ENCODE measurements at places on chromosomes 6 and 20. TPM values are rescaled to one million over a fixed set of nuclear protein-coding genes. Genes with fewer than 3 reads are reported as not detected.

DNA sequence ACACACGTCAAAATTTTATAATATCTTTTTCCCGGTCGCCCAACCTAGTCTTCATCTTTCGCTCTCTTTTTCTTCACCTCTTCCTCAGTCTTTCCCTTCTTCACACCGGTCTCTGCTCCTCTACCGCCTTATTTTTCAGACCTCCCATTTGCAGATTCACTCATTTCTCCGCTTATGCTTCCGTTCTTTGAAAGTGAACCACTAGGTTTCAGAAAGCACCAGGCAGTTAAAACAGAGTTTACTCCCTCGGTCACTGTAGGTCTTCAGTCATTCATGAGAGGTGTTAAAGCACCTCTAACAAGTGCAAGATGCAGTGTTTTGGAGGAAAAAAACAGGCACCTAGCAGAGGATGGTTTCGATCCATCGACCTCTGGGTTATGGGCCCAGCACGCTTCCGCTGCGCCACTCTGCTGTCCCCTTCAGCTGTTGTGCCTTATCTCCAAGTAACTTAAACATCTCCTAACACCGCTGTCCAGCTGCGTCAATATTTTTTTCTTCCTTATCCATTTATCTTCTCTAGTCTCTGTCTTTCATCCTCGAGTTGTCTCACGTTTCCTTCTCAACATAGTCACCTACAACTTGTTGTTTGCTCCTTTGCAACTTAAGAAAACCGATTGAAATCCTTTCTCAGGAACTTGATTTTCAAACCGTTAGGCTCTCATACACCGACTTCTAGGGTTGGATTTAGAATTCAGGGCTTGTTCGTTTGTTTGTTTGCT lies 119.7 kb upstream of the ZNF184 start:
- peak; percentile 74 for DNase-seq

GRCh38 chr6:147137986-147138385 lies 66.2 kb upstream of the STXBP5 start:
- no peak for DNase-seq

GRCh38 chr6:126767711-126768110 lies 350.8 kb upstream of the RSPO3 start:
- DNase-seq, result peak; percentile 28

DNA sequence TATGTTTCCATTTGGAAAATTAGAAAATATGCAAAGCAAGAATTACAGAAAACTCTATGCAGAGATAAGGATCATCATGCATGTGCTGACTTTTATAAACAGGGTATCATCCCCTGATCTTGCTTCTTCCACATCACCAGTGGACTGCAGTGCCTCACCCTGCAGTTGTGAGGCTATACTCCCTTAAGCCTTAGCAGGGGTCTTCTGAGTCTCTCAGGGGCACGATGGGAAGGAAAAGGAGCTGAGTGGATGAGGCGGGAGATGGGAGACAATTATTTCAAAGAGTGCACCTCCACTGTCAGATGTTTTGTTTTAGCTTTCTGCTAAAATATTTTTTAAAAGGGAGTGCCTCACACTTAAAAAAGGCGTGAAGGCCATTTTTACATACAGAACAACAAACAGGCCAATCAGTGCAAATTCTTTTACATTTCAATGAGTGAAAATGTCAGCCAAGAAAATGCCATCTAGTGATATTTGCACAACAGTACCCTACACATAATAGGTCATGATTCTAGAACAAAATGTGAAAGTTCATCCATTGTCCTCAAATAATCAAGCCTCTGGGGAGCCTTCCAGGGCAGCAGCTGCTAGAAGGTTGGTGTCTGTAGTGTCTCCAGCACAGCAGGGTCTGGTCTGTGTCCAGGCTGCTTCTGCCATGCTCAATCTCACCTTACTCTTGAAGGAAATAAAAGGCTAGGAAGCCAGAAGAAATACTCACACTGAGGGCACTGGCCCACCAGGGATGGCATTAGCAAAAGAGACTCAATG lies 13.2 kb upstream of the SERPINB9 start:
- DNase-seq, result no peak

DNA sequence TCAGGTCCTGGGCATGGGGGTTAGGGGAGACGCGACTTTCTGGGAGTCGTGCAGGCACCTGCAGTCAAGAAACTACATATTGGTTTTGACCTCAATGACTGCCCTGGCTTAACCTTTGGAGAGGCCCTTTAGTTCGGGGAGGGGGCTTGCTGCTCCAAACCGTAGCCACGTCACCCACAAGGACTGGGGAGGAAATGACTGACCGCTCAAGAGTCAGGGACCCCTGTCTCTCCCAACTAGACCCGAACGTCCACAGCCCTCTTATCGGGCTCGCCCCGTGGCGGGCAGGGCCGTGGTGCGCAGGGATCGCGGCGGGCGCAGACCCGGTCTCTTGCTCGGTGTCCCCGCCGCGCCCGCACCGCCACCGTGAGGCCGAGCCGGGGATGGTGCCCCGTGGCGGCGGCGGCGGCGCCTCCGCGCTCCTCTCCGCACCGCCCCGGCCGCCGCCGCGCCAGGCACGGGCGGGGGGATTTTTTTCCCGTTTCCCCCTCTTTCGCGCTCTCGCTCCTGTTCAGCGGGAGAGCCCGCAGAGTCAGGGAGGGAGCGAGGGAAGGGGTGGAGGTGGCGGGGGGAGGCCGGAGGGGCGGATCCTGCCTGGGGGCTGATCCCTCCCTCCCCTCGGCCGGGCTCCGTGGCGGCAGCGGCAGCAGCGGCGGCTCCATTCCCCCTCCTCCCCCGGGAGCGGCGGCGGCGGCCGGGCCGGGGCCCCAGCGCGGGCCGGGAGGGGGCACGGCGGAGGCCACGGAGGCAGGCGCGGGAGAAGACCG lies at the start of gene BRPF3:
Gene BRPF3 (plus strand): TSS at position 632 of the 767 bp plus-strand sequence. CDS start 3,579 bp downstream, outside the sequence.
- peak; percentile 79 for DNase-seq

DNA sequence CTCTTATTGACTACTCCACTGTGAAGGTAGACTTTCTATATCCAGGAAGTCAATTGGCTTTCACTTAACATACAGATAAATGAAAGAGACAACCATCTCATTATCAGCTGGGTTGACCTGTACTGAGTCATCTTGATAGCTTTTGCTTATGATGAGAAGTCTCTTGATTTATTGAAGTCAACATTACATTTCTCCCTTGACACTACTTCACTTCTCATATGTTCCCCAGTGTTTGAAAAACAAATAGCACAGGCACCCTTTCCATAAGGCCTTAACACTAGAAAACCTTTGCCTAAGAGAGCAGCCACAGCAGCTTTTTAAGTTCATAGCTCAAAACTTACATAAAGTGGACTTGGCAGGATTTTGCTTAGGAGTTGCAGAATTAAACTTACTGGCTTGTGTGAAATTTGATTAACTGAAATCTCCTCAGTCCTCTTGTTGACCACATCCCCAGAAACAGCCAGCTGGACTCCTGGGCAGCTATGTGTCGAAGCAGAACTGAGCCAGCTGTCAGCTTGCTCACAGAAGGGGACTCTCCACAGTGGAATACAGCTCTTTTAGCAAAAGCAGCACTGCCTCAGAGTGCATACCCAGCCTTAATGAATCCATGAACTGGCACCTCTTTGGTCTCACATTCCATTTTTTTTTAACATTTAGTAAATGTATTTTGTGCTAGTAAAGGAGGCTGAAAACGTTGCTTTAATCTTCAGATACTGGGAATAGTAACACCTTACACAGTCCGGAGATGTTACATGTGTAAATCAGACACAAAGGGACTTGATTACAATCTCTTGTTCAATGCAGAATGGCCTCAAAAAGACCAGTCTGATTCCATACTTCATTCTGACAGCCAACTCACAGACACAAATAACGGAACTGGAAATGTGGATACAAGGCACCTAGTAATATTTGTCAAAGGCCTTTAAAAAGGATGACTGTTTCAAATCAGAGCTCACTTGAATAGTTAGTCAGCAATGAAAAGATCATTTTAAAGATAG lies 1532.7 kb downstream of the HACE1 start:
- DNase-seq, result peak; percentile 65

DNA sequence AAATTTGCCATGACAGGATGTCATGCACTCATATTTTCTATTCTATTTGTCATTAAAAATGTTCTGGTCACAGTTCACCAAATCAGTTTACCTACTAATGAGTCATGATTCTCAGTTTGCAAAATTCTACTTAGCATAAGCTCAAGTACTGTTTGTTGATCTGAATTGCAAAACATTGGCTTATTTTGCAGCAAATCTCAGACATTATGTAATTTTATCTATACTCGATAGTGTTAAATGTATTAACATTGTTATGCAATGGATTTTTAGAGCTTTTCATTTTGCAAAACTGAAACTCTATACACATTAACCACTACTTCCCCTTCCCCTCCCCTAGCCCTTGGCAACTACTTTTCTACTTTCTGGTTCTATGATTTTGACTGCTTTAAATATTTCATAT lies 213.8 kb upstream of the ZFP64 start:
- no peak for DNase-seq

GRCh38 chr6:53360093-53360912 lies 11.6 kb upstream of the ELOVL5 start:
- DNase-seq, result no peak

Gene RAET1L
- polyA plus RNA-seq, result not detected

GRCh38 chr6:157110607-157111006 lies 212.7 kb downstream of the TMEM242 start:
- no peak for DNase-seq

Gene TRIM15
- not detected for polyA plus RNA-seq

- no peak for DNase-seq
These were observed 126.2 kb upstream of the EYA4 start for GRCh38 chr6:133114973-133115372.

Gene STAU1
- 54.2 TPM for polyA plus RNA-seq

DNA sequence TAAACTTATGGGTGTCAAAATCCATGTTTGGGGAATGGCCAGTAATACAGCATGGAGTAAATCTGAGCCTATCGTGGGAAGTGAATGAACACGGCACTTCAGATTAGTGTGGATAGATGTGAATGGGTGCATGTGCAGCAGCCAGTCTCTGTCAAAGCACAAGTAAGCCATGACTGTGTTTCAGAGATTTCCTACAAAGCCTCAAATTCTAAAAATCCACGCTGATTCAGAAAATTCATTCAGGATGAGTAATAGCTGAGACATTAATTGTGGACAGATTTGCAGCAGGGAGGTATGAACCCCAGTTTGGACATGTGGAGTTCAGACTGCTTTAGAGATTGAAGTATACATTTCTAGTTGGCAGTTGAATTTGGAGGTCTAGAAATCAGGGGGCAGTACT lies 115.1 kb downstream of the QKI start:
- DNase-seq, result peak; percentile 84

DNA sequence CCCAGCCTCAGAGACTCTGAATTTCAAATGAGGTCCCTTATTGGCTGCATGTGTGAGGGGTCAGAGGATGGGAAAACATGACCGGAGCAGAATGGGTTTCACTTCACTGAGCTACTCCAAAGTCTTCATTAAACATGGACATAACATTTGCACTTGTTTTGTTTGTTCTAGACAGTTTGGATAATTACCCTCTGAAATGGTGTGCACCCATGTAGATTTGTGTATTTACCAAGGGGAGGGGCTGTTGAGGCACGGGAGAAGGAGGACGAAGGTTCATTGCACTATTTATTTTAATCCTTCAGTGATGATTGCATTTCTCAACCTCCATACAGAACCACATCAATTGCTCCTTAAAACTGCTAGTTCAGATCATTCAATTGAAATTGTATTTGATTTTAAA lies 364.2 kb downstream of the TFAP2B start:
- DNase-seq, result no peak

DNA sequence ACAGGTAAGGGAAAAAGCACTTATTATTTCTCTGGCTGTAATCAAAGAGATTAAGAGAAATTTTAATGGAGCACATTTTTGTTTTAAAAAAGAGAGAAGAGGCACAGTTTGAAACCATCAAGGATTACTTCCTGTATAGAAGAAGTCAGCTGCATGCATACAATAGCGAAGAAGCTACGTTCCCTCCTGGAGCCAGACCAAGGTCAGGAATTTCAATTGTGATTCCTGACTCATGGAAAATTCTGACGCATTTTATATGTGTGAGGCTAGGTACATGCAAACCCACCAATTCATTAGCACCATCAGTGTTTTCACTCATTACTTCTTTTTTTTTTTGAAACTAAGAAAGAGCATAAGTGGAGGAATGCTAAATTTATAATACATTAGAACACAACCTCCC lies 232.7 kb upstream of the SGK1 start:
- peak; percentile 67 for DNase-seq

Gene PRDM13
- polyA plus RNA-seq, result not detected

- no peak for DNase-seq
These were observed 4.9 kb downstream of the SYNE1 start for GRCh38 chr6:152632121-152632782.

GRCh38 chr20:49668181-49668877 lies 45.3 kb downstream of the B4GALT5 start:
- DNase-seq, result no peak

DNA sequence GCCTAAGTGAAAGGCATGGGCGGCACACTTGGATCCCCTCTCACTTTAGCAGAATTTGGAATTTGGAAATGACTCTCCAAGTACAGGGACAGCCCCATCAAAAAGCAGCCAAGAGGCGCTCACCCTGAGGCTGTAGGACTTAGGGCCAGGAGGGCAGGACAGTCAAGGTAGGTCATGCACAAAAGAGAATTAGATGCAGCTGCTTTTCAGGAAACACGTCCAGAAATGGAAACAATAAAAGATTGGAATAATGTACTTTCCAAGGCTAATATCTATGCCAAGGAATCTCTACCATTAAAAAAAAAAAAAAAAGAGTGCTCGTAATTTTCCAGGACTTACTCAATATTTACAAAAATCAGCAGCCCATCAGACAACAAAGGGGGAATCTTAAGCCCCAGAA lies 19.9 kb downstream of the PREP start:
- peak; percentile 55 for DNase-seq

Gene WDR46
- 58.3 TPM for polyA plus RNA-seq

- no peak for DNase-seq
These were observed 29.7 kb upstream of the GATA5 start for GRCh38 chr20:62505337-62506045.

- DNase-seq, result no peak
These were observed 75.1 kb downstream of the ADGRG6 start for GRCh38 chr6:142376800-142377496.

Gene KHDRBS2
- 0.14 TPM for polyA plus RNA-seq

Gene DACT2
- polyA plus RNA-seq, result 1.5 TPM

GRCh38 chr6:101232961-101233360 lies 160.5 kb upstream of the GRIK2 start:
- no peak for DNase-seq

GRCh38 chr6:87483929-87484328 lies 11.2 kb downstream of the SLC35A1 start:
- DNase-seq, result peak; percentile 22

Gene EFCAB8
- polyA plus RNA-seq, result 0.16 TPM

DNA sequence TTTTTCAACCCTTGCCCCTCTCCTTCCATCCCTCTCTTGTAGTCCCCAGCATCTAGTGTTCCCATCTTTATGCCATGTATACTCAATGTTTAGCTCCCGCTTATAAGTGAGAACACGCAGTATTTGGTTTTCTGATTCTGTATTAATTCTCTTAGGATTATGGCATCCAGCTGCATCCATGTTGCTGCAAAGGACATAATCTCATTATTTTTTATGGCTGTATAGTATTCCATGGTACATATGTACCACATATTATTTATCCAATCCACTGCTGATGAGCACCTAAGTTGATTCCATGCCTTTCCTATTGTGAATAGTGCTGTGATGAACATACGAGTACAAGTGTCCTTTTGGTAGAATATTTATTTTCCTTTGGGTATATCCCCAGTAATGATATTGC lies 66.8 kb downstream of the UNC5CL start:
- no peak for DNase-seq

Measured in muscle of back (tissue), 13 donors.